ENCODE measurements at places on chromosomes 4 and X.
A peak's percentile ranks its signal among the peaks of the same experiment; 100 is the strongest.

DNA sequence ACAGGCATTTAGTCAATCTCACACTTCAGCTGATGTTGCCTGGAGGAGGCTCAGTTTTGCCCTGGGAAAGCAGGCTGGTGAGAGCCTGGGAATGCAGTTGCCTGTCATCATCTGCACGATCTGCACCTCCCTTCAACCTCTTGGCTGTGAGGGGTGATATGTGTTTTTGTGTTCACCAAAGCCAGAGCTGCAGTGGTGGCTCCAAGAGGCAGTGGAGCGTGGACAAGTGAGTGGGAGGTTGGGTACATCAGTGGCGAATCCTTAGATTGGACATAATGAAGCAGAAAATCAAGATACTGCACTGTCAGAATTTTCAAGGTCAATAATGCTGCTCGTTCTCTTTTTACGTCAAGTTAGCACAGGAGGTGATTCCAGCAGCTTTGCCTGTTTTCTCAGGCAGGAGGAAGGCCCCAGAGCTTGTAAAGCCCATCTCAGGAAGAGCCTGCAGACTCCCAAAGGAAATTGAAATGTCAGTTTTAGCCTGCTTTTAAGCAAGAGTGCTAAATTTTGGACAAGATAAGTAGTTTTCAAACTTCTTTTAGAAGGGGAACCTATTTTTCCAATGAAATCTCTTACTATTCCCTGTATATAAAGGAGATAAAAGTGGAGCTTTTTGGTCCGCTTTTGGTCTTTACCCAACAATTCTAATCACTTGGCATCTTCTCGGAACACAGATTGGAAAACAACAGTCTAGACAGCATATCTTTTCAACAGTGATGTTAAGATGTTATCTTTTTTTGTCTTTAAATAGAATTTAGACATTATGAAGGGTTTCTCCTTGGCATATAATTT lies 92.8 kb downstream of the FRAS1 start:
- no peak for DNase-seq

GRCh38 chr4:103100691-103101090 lies 1.1 kb upstream of the BDH2 start:
- no peak for DNase-seq

DNA sequence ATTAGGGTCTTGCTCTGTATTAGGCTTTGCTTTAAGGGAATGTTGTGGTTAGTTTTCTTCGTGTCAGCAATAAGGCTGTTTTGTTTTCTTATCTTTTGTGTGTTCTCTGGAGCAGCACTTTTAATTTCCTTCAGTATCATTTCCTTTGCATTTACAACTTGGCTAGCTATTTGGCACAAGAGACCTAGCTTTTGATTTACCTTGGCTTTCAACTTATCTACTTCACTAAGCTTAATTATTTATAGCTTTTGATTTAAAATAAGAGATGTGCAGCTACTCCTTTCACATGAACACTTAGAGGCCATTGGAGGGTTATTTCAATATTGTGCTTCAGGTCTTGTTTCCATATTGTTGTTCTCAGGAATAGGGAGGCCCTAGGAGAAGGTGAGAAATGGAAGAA lies 68.2 kb downstream of the FAT4 start:
- no peak for DNase-seq

DNA sequence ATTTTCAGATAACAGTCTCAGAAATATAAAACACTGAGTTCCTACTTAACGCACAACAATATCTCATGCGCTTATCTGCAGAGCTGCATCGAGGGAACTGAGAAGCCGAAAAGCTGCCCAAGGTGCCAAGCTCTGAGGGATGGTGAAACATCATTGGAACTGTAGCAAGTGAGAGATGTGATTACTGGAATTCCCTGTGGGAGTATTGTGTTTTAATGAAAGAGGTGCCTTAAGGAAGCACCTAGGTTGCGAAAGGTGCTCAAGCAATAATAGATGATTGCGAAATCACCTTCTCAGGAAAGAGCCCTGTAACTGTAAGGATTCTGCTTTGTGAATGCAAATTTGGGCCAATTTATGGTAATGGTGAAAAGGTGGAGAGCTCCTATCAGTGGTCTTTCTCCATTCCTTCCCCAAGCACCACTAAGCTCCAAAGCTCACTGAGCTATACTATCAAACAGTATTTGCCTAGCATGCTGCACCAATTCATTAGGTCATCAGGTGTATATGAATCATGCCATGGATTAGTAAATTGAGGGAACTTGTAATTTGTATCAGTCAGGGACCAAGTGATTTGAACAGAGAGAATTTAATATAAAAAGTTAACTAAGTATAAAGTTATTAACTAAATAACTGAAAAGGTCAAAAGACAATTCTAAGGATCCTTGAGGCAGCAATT lies 59.0 kb upstream of the ATP8A1 start:
- no peak for DNase-seq

DNA sequence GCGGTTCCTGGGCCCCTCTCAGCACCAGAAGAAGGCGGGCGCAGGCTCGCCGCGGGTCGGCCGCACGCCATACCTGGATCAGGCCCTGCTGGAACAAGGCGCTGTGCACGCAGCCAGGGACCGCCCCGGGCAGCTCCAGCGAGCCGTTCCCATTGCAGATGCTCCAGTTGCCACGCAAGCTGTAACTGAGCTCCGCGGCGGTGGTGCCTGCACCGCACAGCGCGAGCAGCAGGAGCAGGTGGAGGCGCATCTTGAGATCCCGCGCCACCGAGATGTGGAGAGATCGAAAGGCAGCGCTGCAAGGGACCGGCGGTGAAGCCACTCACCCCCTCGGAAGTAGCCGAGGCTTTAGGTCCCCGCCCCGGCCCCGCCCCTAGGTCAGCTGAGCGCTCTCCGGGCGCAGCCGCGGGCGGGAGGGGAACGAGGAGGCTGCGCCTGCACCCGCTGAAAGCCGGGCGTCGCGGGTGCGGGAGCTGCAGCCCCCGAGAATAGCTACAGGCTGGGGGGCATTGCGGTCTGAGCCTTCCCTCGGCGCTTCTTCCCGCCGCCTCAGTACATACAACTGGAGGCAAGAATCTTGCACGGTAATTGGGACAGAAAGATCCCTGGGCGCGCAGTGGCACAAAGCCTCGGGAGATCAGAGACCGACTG lies at the start of gene MANBA:
Gene MANBA, minus strand, starts transcription at position 324 of the 651 bp plus-strand sequence. Its CDS starts 74 bp downstream, at position 250.
- peak; percentile 90 for DNase-seq

GRCh38 chr4:186472948-186473347 lies 82.4 kb downstream of the MTNR1A start:
- peak; percentile 39 for DNase-seq

DNA sequence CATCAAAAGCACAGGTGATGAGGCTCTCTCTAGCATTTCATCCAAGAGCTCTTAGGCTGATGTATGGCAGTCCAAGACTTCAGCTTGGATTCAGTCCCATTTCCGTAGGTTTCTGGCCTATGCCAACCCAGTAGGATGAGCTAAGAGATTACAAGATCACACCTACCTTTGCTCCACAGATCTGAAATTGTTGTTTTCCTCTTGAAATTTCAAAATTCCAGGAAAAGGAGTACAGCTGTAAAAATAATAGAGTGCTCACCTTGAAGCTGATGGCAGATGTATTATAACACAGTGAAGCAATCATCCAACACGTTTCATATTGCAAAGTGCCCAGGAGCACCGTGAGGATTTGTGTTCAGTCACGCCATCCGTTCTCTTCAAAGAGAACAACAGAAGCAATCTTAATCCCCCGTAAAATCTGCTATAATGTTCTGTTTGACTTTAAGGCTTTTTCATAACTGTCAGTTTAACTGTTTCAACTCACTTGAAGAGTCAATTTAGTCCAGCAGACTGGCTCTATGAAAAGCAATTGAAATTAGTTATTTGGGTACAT lies 137.5 kb downstream of the CPE start:
- DNase-seq, result no peak

- peak; percentile 71 for DNase-seq
Observed at GRCh38 chr4:8221476-8221875, 22.4 kb downstream of the SH3TC1 start.

GRCh38 chr4:77065382-77065781 lies 10.4 kb downstream of the CCNI start:
- DNase-seq, result no peak

GRCh38 chrX:43809463-43809862 lies 72.8 kb downstream of the MAOB start:
- no peak for DNase-seq

Measured in Ammon's horn (tissue), 1 donor.